ENCODE measurements at places on chromosomes 3 and 15.

DNA sequence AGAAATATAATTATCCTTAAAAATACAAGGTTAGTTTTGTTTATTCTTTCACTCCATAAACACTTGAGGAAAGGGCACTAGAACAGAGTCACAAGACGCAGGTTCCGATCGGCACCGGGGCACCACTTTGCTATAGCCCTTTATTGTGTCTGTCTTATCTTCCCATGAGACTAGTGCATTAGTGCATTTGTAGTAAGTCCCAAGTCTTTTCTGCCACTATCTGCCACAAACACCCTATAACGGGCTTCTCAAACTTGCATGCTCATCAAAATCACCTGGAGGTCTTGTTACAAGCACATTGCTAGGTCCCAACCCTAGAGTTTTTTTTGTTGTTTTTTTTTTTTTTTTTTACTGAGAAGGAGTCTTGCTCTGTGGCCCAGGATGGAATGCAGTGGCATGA is 213.1 kb downstream of the FOXP1 start:
- no peak for DNase-seq

- no peak for DNase-seq
Measured at GRCh38 chr3:126311338-126311978, 45.8 kb downstream of the KLF15 start.

- no peak for DNase-seq
Measured at GRCh38 chr15:74802862-74803447, 9.7 kb upstream of the LMAN1L start.

- no peak for DNase-seq
Measured at GRCh38 chr15:31389576-31389975, 62.9 kb downstream of the KLF13 start.

- peak; percentile 81 for DNase-seq
Measured at GRCh38 chr3:13016083-13016720, 57.0 kb downstream of the IQSEC1 start.

- no peak for DNase-seq
Measured at GRCh38 chr3:182809531-182809930, 16.2 kb downstream of the ATP11B start.

GRCh38 chr3:38111201-38111600 is 25.7 kb downstream of the ACAA1 start:
- DNase-seq, result no peak

GRCh38 chr15:66768987-66769386 is 67.0 kb downstream of the SMAD6 start:
- no peak for DNase-seq

DNA sequence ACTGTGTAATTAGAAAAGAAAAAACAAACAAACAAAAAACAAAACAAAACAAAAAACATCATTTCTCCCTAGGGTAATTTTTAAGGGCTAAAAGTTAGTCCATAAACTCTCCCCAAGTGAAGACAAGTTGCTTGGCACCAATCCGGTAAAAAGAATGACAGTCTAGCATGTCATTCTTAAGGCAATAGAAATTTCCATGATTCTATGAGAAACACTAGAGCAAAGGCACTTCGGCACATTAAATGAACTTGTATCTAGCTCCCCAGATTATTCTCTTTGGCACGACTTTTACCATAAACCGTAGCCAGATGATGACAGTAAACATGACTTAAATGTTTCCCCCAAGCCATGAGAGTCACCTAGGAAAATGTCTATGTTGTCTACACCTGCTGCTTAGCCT is 10.1 kb downstream of the COL8A1 start:
- DNase-seq, result no peak

DNA sequence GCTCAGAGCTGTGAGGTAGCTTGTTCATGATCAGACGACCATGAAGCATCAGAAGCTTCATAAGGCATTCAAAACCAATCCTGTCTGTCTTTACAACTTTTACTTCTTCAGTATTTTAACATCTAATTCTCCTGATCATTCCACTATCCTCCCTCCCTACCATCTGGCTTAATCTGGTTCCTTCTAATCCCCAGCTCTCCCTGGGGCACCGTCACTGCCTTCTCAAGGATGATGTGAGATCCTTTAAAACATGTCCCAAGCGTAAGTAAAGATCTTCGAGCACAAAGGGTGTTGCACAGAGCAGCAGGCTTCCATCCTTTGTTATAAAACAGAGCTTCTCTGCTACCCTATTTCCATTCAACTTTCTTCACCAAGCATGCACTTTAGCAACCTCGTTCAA is 362.7 kb upstream of the ARRDC4 start:
- no peak for DNase-seq

DNA sequence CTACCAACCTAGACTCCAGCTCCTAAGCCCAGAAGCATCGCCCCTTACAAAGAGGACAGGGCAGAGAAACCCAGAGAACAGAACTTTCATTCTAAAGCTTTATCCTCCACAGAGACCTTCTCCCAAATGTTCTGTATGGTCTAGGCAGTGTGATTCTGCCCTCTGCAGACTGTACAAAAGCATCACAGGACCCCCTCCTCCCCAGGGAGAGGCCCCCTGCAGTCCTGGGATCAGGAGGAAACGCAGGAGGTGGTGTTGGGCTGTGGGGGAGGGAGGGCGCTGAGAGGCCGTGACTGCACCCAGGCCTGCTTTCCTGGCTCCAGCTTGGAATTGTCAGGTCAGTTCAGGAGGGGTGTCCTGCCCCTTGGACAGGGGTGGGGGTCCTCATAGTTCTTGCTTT is 101.3 kb downstream of the DGKG start:
- DNase-seq, result no peak

DNA sequence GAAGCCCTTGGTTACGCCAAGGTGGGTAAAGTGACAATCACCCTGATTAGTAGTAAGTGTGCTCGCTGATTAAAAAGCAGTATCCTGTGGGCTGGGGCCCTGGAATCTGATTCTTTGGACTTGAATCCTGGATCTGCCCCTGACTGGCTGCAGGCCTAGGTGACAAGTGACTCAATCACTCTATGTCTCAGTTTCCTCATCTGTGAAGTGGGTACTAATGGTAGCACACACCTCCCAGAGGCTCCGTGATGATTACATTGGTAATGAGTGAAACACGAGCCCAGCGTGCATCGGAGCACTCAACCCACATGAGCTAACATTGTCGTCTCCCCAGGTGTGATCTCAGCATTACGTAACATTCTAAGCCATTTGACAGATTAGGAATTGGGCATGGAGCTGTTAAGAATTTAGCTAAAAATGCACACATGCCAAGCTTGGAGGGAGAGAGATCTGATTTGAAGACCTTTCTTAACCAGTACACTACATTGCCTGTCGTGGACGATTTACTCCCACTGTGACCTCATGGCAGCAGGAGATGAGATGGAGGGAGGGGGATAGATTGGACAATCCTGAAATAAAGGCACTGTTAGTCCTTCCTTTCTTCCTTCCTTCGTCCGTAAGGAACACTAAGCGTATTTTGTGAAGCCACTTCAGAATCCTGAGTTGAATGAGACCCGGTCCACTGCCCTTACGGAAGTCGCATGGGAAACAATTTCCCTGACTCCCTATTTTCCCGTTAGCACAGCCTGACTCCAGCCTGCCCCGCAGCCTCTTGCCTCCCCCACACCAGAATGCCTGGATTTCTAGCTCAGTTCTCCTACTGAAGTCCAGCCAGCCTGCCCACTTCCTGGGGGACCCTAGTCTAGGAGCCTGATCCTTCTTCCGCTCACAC is 32.1 kb downstream of the MGLL start:
- DNase-seq, result no peak

GRCh38 chr3:43753741-43754715 is 63.3 kb downstream of the ABHD5 start:
- DNase-seq, result no peak

DNA sequence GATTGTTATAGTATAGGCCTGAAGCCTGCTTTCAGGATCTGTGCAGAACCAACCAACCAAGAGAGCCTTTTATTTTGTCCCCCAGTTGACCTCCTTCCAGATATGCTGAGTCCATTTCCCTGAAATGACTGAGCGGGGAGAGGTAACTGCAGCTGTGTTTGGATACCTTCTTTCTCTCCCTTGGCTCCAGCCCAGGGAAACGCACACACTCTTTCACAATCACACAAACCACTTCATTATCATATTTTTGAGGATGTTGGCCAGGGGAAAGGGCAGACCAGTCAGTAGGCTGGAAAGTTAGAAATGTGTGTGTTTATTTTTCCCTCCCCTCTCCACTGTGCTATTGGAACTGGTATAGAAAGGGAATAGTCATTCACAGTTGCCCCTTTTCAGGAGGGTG is 417.7 kb upstream of the TBL1XR1 start:
- peak; percentile 31 for DNase-seq

- DNase-seq, result peak; percentile 76
Measured at GRCh38 chr3:105367406-105368213, 901 bp downstream of the ALCAM start.

DNA sequence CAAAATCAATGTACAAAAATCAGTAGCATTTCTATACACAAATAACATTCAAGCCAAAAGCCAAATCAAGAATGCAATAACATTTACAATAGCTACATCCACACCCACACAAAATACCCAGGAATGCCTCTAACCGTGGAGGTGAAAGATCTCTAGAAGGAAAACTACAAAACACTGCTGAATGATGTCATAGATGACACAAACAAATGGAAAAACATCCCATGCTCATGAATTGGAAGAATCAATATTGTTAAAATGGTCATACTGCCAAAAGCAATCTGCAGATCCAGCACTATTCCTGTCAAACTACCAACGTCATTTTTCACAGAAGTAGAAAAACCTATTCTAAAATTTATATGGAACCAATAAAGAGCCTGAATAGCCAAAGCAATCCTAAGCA is 143.7 kb downstream of the SLCO3A1 start:
- no peak for DNase-seq

DNA sequence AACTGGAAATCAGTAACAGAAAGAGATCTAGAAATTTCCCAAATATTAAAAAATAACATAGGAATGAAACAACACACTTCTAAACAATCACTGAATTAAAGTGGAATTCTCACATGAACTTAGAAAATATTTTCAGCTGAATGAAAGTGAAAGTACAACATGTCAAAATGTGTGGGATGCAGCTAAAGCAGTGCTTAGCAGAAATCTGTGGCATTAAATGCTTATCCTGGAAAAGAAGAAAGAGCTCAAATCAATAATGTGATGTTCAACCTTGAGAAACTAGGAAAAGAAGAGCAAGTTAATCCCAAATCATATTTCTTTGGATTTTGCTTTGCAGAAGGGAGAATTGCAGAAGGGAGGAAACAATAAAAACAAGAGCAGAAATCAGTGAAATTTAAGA is 98.2 kb upstream of the NR2E3 start:
- DNase-seq, result no peak

- DNase-seq, result no peak
Measured at GRCh38 chr3:20197775-20198174, 11.8 kb upstream of the SGO1 start.

GRCh38 chr3:108085370-108085769 is 5.5 kb downstream of the CD47 start:
- DNase-seq, result no peak

- peak; percentile 16 for DNase-seq
Measured at GRCh38 chr3:58824285-58824684, 157.7 kb upstream of the FAM3D start.

GRCh38 chr15:42992626-42993025 is 72.0 kb upstream of the TTBK2 start:
- DNase-seq, result no peak

GRCh38 chr3:83877910-83878309 is 1080.9 kb upstream of the CADM2 start:
- no peak for DNase-seq

DNA sequence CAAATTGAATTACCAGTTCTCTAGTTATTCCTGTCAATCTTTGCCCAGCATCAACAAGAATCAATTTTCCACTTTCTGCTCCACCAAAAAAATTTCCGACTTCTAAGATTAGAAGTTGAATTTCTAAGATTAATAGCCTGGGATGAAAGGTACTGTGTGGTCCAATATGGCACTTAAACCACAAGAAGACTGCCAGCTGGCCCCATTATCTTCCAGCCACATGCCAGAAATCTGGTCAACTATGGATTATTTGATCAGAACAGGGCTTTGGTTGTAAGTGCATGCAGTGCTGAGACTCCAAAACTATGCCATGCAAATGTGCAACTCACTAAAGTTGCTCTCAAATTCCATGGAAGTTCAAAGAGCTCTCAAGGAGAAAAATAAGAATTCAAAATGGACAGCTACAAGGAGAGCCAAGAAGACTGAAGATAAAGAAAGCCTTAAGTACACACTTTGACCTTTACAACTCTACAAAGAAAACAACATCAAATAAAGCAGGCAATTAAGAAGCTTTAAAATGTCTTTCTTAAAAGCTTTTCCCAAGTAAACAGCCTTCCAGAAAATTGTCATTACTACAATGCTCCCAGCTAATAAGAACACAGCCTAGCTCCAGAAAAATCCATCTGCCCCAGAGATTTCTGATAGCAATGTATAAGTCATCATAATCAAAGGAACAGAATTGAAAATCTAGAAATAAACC is 64.2 kb downstream of the ST3GAL6 start:
- DNase-seq, result no peak

GRCh38 chr3:193945143-193945542 is 190.8 kb upstream of the HES1 start:
- no peak for DNase-seq

- no peak for DNase-seq
Measured at GRCh38 chr15:90200534-90201129, 498 bp upstream of the SEMA4B start.

DNA sequence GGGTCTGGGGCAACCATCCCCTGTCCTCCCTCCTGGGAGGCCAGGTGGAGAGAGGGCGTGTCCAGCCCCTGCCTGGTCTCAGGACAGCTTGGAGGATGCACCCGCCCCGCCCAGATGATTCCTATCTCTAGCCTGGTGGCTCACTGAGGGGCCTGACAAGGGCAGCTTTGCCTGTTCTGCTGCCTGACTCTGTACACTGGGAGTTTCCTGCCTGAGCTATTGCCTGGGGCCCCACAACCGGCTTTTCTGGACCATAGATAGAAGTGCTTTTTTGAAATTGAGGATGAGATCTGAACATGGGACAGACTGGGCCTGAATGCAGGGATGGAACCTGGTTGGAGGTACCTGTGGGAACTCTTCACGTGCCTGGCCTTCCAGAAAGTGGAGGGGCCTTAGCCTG is 751 bp upstream of the PLA2G4E start:
- DNase-seq, result no peak

DNA sequence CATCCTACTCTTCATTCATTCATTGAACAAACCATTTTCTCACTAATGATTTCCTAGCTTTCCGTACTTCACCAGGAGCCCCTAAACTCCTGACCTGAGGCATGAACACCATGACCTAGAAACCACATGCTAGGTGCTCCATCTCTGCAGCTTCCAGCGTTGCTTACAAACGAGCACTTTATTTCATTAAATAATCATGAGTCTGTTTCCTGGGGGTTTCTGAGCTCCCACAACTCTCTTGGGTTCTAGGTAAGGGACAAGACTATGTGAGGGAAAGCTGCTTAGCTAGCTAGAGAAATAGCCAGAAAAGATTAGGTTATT is 1.3 kb downstream of the MAP2K1 start:
- DNase-seq, result no peak

GRCh38 chr3:177284383-177284881 is 87.2 kb upstream of the TBL1XR1 start:
- DNase-seq, result peak; percentile 30

All from CD4-positive, alpha-beta T cell treated with Interleukin-15 for 1 hour (primary cell).